ENCODE measurements at places on chromosomes 7 and 10.

DNA sequence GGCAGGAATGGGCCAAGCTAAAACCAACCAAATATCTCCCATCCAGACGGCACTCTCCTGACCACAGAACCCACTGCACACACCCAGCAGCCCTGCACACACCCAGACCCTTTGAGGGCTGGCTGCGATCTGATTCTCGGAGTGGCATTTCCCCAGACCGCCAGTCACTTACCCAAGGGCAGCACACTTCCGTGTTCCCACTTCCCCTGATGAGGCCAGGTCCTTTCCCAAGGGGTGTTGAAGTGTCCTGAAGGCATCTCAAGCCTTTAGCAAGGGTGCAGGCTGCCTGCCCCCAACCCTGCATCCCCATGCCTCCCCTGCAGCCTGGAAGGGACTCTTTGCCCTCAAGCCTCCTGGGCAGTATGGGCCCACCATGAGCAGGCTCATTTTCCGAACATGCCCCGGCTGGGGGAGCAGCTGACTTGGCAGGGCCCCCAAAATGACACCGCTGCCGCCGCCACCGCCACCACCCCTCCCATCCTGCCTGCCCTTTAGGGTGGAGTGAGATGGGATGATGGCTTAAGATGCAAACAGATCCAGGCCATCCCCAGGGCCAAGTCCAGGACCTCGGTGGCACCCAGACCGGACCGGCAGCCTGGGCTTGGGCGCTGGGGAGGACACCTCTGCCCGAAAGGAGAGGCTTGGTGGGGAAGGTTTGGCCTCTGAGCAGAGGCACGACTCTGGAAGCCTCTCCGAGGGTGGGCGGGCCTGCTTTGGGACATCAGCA lies 159.8 kb downstream of the NRF1 start:
- no peak for DNase-seq

- DNase-seq = no peak
These were observed 117.5 kb upstream of the WNT16 start for GRCh38 chr7:121211253-121211652.

DNA sequence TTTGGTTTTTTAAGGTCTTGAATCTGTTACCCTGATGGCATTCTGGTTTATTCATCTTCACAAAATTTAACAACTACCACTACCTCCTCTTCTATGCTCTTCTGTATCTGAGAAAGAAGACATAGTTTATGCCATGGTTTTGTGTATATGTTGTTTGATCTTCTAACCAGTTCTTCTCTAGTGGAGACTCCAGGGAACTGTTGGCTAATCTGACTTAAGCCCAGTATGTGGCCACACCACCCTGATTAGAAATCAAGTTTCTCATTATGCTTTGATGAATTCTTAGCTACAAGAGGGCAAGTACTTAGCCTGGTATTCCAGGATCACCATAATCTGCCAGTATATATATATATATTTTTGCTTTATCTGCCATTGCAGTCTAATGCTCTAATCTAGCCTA lies 99.5 kb upstream of the MXI1 start:
- no peak for DNase-seq

GRCh38 chr10:96619796-96620773 lies 33.3 kb upstream of the TM9SF3 start:
- no peak for DNase-seq

- DNase-seq = no peak
These were observed 141.8 kb upstream of the NOBOX start for GRCh38 chr7:144545330-144545729.

GRCh38 chr10:28988980-28989379 lies 299.9 kb upstream of the LYZL1 start:
- no peak for DNase-seq

- DNase-seq = no peak
These were observed 88.6 kb downstream of the VWDE start for GRCh38 chr7:12315049-12315448.

- no peak for DNase-seq
These were observed 234.5 kb upstream of the TCF7L2 start for GRCh38 chr10:112715581-112715980.

DNA sequence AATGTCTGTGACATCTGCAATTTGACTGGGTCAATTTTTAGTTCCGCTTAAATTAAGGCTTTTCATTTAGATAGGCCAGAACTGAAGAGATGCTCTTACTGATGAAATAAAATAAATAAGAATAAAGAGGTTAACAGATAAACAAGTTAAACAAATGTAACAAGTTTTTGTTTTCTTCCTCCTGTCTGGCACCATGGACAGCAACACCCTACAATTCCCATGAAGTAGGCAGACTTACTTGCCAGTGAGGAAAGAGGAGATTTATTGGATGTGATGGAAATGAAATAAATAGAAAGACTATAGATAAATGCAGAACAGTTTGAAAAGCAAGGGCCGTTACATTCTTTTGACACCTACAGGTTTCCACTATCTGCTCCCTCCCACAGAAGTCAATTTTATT lies 118.5 kb downstream of the AMPH start:
- no peak for DNase-seq

- no peak for DNase-seq
These were observed 178.5 kb downstream of the JCAD start for GRCh38 chr10:29880856-29881255.

DNA sequence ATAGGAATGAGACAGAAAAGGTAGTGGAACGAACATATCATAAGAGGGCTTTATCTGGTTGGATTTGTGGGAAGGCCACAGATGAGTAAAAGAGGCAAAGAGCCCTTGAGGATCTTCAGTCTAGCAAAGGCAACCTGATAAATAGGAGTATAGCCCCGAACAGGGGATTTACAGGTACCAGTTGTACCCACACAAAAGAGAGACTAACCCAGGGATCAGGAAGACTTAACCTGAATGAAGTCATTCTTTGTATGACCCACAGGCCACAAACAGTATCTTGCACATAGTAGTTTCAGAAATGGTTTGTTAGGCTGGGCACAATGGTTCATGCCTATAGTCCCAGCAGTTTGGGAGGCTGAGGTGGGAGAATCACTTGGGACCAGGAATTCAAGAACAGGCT lies 208.2 kb downstream of the ARHGAP21 start:
- no peak for DNase-seq

DNA sequence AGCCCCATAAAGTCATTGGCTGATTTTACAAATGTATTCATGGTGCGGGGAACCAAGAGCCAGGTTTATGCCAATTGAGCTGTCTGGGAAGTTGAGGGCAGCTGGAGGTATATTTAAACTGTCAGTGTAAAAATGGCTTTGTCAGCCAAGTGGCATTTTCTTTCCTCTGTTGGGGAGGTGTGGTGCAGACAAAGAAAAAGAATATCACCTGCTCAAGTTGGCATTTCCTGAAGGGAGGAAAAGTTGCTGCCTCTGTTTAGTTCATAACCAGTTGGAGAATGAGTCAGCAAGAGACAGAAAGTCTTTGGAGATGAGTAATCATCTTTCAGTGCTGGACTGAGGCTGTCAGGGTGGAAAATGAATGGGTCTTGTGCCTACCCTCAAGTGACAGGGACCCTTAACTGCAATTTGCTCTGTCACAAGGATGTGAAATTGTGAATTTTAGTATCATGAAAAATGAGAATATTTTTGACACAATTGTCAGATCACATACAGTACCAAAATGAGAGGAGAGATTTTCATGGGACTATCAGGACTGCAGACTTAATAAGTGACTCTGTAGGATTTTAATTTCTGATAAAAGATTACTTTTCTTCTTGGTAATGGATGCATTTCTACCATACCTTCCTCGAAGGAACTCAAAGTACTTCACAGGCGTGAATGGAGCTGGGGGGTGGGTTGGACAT lies 137.3 kb downstream of the ANLN start:
- DNase-seq = no peak

DNA sequence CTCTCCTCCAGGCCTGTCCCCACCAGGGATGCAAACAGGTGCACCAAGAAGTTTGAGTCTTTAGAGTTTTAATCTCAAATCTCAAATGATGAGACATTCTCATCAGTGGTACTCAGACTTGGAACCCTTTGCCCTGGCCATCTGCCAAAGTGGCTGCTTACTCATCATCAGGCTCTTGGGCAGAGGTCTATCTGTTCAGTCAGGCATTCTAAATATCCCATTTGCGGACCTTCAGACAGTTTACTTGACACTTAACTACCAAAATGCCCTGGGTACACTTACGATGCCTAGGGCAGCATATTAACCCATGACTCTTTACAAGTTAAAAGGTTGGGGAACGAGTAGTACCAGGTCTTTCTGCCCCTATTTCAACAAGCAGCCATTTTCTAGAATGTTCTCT lies 61.2 kb upstream of the YAE1 start:
- no peak for DNase-seq

DNA sequence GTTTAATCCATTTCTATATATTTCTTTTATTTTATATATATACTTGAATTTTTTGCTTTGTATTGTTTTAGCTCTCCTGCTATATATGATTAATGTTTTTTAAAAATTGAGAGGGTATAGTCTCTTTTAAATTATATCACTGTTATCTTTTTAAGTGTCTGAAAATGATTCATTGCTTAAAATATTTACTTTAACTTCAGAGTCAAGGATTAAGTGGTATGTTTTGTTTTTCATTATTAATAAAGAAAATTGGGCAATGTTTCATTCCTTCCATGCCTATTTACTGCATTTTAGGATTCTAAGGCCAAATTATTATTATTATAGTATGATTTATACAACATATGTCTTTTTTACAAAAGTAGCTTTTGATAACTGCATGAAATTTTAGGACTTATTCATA lies 67.2 kb upstream of the THSD7A start:
- no peak for DNase-seq

DNA sequence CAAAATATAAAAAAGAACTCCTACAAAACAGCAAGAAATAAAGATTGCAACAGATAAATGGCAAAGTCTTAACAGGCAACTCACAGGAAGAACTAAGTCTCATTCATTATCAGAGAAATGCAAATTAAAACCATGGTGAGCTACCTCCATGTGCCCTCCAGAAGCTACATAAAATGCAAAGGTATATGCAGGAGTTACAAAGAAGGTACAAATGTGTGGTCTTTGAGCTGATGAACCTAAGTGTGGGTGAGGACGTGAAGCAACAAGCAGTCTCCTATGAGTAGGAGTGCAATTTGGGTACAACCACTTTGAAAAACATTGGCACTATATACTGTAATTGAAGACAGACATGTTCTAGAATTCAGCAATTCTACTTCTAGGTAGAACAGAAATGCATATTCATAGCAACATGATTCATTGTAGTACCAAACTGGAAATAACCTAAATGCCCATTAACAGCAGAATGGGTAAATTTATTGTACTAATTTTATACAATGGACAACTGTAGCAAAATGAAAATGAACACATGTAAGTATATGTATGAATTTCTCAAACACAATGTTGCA lies 61.6 kb upstream of the KCNMA1 start:
- no peak for DNase-seq

GRCh38 chr7:158106272-158106671 lies 481.4 kb downstream of the PTPRN2 start:
- no peak for DNase-seq

DNA sequence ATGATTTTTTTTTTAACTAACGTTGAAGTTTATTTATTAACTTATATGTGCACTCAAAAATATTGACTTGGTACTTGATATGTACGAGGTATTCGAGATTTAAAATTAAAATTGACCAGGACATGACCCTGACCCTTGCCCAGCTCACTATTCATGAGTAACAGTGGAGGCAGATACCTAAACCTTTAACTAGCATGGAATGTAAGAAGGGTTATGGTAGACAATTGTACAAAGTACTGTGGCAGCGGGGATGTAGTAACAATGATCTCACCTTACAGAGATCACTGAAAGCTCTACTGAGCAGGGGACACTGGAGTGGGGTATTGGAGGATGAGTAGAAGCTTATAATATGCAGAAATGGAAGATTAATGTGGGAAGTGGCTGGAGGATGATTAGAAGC lies 60.8 kb downstream of the ADRA2A start:
- no peak for DNase-seq

DNA sequence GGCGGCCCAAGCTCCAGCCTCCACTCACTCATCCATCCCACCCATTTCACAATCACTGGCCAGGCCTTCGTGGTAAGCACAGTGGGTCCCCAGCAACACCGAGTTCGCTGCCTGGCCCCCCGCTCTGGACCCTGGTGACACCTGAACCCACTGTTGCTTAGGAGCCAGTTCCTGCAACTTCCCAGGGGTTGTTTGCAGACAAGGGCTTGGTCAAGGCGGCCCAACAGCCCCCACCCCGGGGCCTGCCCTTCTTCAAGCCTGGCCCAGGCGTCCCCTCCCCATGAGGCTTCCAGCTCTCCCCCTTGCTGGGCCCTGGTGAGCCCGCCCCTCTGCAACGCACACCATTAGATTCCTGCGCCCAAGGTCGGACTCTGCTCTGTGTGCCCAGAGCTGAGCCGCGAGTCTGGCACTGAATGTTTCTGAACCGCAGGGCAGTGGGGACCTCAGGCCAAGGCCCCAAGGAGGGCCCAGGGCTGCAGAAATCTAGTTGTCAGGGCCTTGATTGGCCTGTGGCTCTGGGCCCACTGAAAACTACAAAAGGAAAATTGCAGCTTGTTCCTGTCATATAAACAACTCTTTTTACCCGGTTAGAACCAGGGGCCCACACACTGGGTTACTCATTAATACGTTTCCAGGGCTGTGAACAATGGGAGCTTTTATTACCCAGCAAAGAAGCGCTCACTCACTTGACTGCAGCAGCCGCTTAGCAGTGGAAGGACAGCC lies 2.1 kb upstream of the COX19 start:
- no peak for DNase-seq

Data from stimulated activated CD4-positive, alpha-beta T cell treated with anti-CD3 and anti-CD28 coated beads, Interleukin-1b, Interleukin-23, amount 100 ng/mL, for 1 hour (primary cell).